ENCODE measurements at places on chromosomes 16 and 17. TPM values are rescaled to one million over a fixed set of nuclear protein-coding genes. Genes with fewer than 3 reads are reported as not detected.

- peak; percentile 66 for DNase-seq
Observed at GRCh38 chr17:18261146-18261515, 669 bp downstream of the MIEF2 start.

GRCh38 chr16:1903845-1904840 is 14.1 kb downstream of the HS3ST6 start:
- no peak for DNase-seq

DNA sequence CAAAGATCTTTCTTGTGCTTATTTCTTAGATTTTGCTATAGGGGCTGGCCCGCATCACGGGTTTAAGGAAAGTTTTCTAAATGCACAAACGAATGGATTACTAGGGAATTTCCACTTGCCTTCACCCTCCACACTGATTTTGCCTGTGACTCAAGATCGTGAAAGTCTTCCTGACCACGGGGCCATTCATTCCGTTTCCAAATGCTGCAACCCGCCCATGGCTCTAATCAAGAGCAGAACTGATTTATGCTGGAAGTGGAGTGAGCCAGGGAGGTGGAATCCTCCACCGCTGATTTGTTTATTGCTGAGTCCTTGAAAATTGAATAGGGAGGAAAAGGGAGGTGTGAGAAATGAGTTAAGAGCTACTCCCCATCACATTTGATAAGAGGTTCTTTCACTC is 52.4 kb downstream of the CA10 start:
- no peak for DNase-seq

- no peak for DNase-seq
Observed at GRCh38 chr16:79735271-79735670, 134.7 kb upstream of the MAF start.

The PSMD12 gene
- total RNA-seq, result 35.9 TPM

The PRCD gene
- total RNA-seq, result not detected

DNA sequence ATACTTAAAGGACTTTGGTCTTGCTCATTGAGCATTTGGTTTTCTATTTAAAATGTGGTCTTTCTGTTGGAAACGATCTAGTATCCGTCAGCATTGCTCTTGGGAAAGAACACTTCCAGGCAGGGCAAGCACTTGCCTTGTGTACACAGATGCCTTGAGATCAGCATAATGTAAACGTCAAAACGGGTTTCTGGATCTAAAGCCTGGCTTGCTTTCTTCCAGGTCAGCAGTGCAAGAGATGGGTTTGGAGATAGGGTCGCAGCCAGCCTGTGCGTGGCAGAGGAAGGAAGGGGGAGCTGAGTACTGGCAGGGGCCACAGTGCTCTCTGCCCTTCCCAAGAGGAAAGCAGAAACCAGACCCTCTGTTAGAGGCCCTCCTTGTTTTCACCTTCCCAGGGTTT is 175.5 kb downstream of the LGALS9B start:
- DNase-seq, result no peak

The POLR3K gene
- 26.8 TPM for total RNA-seq

- DNase-seq, result no peak
Observed at GRCh38 chr17:1956134-1956533, 69.0 kb downstream of the RTN4RL1 start.

DNA sequence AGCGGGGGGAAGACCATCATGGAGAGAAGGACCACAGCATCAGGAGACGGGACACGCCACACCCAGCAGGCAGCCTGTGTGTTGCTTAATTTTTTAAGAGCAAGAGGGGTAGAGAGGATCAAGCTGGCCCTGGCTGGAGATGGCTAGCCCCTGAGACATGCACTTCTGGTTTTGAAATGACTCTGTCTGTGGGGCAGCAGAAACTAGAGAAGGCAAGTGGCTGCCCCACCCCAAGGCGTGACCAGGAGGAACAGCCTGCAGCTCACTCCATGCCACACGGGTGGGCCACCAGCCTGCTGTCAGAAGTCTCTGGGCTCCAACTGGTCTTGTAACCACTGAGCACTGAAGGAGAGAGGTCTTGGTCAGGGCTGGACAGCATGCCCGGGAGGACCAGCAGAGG is 75.5 kb downstream of the SOCS1 start:
- no peak for DNase-seq

DNA sequence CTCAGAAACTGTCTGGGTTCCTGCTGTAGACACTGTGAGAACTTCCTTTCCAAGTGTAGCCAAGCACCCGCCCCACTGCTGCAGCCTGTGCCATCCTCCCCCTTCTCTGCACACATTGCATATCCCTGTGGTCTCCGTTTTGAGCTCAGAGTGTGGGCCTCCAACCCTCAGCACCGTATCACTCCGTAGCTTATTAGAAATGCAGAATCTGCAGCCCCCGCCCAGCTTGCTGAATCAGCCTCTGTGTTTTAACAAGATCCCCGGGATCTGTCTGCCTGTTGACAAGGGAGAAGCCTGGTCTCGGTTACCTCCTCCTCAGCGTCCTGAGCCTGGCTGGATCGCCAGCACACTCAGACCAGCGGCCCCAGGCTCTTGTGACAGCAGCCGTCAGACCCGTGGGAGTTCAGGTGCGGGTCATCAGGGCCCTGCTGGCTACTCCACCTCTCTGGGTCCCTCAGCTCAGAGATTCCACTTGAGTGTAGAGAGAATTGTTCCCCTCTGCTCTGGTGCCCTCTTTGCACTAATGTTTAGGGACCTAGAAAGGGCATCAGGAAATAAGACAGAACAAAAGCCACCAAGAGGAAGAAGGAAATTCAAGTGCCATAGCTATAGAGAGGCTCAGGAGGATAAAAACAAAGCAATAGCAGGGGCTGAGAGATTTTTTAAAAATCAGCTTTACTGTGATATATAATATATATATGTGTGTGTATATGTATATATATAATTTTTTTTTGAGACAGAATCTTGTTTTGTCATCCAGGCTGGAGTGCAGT is 92.3 kb downstream of the PITPNC1 start:
- DNase-seq, result peak; percentile 87

DNA sequence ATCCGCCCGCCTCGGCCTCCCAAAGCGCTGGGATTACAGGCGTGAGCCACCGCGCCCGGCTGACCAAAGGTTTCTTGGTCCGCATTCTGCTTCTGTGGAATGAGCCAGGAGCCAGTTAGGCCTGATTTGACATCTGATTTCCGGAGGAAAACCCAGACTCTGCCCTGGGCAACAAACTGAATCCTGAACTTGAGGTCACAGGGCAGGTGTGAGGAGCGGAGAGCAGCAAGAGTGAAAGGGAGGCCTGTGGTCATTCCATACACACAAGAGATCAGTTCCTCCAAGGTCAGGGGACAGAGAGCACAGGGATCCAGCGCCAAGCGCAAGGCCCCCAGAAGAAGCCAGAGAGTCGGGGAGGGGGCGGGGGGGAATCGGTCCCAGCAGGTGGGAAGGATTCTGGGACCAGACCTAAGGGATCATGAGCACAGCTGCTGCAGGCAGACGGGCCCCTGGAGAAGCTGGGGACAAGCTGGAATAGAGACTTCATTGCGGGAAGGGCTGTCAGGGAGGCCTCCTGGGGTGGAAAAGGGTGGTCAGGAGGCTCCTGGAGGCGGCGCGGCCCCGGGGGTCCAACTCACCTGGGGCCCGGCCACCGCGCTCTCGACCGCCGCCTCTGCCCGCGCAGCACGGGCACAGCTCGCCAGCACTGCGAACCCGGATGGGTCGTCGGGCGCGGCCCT is 436 bp downstream of the SHPK start:
- peak; percentile 31 for DNase-seq

The CRHR1 gene
- total RNA-seq, result not detected

The ST3GAL2 gene
- 84.7 TPM for total RNA-seq

GRCh38 chr17:28426081-28426519 is 20.1 kb upstream of the SLC46A1 start:
- DNase-seq, result peak; percentile 38

The CDK3 gene
- 9.5 TPM for total RNA-seq

GRCh38 chr16:86221085-86221484 is 289.2 kb upstream of the FOXF1 start:
- DNase-seq, result no peak

The SERPINF2 gene
- 9.8 TPM for total RNA-seq

DNA sequence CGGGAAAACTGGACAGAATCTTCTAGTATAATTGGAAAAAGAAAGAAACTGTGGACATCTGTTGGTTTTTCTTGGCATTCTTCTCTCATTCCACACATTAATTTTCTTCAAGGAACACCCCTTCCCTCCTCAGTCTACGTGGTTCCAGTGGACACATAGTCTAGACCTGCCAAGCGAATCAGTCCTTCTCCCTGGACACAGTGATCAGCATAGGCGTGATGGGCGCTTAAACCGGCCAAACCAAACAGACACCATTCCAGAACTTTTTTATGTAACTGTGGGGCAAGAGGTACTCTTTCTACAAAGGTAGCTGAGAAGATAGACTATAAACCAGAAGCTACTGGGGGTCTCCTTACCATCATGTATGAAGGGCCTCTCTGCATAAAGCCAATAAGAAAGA is 121.8 kb upstream of the COX10 start:
- no peak for DNase-seq

The ZG16B gene
- total RNA-seq, result 16.1 TPM

- no peak for DNase-seq
Observed at GRCh38 chr17:80499961-80500665, 23.7 kb upstream of the NPTX1 start.

The TPPP3 gene
- total RNA-seq, result 70.9 TPM

- no peak for DNase-seq
Observed at GRCh38 chr17:82302991-82303943, 14.1 kb downstream of the CD7 start.

The ELMO3 gene
- total RNA-seq, result 57.4 TPM

DNA sequence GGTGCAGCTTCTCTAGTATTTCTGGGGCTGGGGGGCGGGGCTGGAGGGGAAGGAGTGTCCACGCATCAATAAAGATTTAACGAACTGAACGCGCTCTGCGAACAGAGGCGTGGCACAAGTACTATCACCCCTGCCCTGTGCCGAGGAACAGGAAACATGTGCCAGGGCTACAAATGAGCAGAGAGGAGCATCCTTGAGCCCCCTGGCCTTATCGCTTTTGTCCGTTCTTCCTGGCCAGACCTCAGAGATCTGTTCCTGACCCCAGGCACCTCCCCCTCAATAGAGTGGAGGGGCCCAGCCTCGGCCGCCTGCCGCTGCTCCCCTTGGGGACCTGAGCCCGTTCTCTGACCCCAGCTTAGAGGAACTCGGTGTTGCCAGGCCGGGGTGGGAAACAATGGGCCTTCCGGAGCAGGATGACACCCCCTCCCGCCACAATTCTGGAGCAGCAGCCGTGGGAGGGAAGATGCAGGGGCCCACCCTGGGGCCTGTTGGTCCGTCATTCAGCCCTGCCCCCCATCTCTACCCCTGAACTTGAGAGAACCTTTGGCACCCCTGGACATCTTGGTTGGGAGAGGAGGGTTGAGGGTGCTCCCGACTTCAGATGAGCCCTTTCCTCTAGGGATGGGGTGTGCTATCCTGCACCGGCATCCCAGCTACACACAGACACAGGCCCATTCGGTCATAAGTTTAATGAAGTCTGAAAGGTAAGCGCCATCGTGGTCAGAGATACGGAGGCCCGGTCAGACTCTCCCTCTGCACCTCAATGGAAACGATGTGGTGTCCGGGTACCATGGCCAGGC is 1.1 kb downstream of the NAA38 start:
- peak; percentile 29 for DNase-seq

DNA sequence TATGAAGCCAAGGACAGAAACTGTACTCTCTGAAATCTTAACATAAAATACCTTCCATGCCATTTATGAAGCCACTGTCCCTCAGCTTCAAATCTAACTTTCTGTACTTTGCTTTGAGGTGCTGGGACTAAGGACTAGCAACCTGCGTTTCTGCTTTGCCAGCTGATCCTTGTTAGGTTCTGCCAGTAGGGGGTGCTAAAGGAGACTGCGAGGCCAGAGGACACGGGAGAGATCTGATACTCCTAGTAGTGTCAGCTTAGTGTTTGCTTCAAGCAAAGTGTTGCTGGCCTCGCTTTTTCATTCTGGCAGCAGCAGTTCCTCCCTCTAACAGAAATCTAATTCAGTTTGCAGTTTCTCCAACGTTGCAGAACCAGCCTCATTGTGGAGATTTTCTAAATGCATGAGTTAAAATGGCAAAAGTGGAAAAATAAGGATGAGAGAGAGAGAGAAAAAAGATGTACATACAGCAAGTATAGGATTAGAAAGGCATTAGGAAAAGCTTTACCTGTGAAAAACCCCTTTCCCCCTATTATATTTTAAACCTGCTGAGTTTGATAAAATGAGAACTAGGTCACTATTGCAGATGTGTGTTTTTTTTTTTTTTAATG is 297.5 kb downstream of the CA10 start:
- peak; percentile 48 for DNase-seq

DNA sequence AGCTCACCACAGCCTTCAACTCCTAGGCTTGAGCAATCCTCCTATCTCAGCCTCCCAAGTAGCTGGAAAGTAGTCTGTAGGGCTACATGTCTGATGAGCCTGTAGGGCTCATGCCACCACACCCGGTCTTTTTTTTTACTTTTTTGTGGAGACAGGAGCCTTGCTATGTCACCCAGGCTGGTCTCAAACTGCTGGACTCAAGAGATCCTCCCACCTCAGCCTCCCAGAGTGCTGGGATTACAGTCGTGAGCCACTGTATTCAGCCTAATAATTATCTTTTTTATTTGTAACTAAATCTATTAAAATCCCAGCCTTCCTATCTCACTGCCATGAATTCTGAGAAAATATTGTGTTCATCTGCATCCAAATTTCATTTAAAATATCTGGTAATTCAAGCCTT is 15.1 kb downstream of the BRIP1 start:
- no peak for DNase-seq

DNA sequence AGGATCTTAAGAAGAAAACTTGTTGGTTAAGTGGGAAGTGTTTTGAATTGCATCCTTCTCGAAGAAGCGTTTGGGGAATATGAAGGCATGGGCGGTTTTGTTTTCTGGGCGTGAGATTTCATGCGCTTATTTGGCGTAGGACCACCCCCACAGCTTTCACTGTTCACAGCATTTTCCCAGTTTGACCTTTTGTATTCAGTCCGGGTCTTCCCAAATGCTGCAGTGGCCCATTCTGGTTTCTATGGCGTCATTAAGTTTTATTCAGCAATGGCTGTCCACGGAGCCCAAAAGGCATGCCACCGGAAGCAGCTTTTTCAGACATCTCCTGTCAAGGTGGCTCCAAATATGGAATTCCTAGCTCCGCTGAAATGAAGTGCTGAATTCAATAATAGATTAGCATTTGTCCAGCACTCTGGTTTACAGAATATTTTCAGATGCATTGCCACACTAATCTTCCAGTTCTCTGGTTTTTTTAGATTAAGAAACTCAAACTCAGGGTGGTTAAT is 90.6 kb upstream of the FBXO47 start:
- DNase-seq, result no peak

DNA sequence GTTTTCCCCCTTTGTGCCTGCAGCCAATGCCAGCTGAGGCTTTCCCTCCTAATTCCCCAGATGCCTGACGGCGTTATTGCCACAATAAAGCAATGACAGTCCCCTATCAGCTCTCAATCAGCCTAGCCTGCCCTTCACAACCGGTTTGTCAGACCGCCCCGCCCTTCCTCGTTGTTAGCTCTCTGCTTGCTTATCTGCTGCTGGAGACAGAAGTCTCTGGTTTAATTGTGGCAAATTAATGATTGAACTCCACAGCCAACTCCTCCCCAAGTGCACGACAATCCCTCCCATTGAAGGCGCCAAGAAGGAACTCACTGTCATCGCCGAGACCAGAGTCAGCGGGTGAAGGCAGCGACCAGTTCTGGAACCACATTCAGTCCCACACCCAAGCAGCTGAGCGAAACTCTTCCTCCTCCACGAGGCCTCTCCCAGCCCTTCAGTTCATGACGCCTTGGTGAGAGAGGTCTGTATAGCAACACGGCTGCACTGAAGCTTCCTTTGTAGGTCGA is 474.4 kb downstream of the SLC39A11 start:
- DNase-seq, result peak; percentile 93
